ENCODE measurements at places on chromosomes 2 and 18.

DNA sequence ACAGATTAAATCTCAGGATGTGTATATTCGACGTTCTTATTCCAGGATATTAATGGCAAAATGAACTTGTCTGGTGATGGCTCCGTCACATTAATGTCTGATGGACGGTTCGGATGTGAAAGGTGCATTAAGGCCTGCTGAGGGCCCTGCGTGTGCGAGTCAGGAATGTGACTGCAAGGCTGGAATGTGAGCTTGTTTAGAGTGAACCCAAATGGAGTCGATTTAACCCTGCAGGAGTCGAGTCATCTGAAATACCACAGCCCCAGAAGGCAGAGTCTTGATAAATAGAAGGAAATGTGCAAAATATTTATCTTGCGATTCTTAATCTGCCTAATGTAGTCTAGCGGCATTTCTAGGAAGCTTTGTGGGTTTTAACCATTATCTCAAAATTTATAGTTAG, 44.3 kb downstream of the RDH14 start:
- DNase-seq, result no peak

DNA sequence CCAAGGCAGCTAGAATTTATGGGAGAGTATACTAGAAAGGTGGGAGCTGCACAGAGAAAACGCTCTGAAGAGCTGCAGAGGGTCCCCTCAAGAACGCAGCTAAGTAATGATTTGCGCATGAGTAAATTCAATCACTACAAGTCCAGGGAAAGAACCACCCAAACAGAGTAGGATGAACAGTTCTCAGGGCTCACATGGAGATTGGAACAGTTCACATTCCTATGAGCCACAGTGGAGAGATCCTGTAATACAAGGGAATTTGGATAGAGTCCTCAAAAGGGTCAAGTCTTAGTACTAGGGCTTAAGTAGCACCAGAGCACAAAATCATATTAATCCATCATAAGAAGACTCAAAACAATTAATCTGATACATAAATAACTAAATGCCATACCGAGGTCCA, 12.7 kb downstream of the OLA1 start:
- DNase-seq, result no peak

- DNase-seq, result no peak
Observed at GRCh38 chr2:152114366-152114765, 15.5 kb upstream of the CACNB4 start.

- no peak for DNase-seq
Observed at GRCh38 chr2:31163011-31163539, 24.8 kb upstream of the GALNT14 start.

DNA sequence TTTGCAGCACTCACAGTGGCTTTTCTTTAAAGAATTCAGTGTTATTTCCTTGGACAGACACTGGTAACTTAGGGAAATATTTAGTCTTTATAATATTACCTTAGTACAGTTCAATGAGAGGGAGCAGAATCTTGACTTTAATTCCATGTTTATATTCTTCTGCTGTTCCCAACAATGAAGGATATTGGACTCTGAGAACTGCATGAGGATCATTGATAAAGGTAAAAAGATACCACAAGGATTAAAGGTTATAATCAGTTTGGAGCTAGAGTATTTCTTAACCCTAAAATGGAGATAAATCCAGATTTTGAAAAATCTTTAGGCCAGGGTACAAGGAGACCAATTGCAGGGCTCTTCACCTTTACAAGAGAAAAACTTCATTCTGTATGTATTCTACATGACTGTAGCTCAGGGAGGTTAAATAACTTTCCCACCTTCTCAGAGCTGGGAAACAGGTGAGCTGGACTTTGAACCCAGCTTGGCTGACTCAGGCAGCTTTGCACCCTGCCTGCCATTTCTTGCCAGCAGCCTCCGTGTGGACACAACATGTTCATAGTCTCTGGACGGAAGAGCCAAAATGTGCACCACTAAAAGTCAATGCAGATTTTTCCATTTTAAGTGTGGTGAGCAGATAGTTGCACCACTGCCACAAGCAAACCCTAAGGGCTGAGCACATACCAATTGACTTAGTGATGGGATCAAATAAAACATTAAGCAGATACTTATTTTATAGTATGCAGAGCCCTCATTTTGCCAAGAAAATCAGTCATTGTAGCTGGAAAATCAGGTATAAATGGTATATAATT, 26.7 kb downstream of the UPP2 start:
- DNase-seq, result no peak

GRCh38 chr2:29074411-29074810, at the start of gene PCARE:
Gene PCARE, minus strand, starts transcription at chr2:29074523. Its CDS starts 262 bp downstream, at chr2:29074261.
- DNase-seq, result no peak

Measured in right hindlimb (tissue), 1 donor.